Calu3 (cell line): ENCODE measurements at places on chromosomes 16 and 17. TPM values are rescaled to one million over a fixed set of nuclear protein-coding genes. Genes with fewer than 3 reads are reported as not detected.
A peak's percentile ranks its signal among the peaks of the same experiment; 100 is the strongest.

GRCh38 chr17:49515196-49515770 lies 20.2 kb downstream of the NGFR start:
- no peak overlapping the region for H3K4me3 ChIP-seq
- no peaks in the 10 kb centered on the region for H3K36me3 ChIP-seq
- DNase-seq, result peak; percentile 55
- H3K27ac ChIP-seq, result peak overlapping the region; percentile 12
- H3K27me3 ChIP-seq, result peaks cover 35% of the 10 kb centered on the region

DNA sequence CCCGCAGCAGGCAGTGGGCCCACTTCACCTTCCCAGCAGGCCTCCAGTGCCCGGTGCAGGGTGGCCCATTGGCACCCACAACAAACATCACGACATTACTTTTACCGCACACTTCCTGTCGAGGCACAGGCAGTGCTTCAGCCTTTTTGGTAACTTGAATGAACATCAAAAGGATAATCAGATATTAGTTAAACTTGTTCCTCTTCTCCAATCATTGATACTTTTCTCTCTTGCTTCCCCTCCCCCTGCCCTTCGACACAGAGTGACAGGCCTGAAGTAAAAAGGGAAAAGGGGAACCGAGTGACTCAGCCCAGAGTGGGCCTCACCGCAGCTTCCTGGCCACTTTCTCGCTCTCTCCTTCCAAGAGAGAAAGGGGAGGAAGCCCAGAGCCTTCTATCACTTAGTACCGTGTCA lies 507.0 kb downstream of the MAF start:
- no peaks in the 10 kb centered on the region for H3K4me1 ChIP-seq
- H3K27ac ChIP-seq, result no peak overlapping the region
- H3K36me3 ChIP-seq, result no peaks in the 10 kb centered on the region
- no peak overlapping the region for H3K4me3 ChIP-seq
- no peak for DNase-seq
- H3K27me3 ChIP-seq, result no peaks in the 10 kb centered on the region

The PRDM7 gene
- not detected in 2 replicates for total RNA-seq

GRCh38 chr16:1379304-1380076 lies 27.8 kb downstream of the GNPTG start:
- H3K36me3 ChIP-seq, result peaks cover 26% of the 10 kb centered on the region
- peak overlapping the region; percentile 82 for H3K27ac ChIP-seq
- DNase-seq, result peak; percentile 76

- DNase-seq, result no peak
- H3K4me1 ChIP-seq, result no peaks in the 10 kb centered on the region
- no peak overlapping the region for H3K27ac ChIP-seq
- no peaks in the 10 kb centered on the region for H3K36me3 ChIP-seq
- H3K4me3 ChIP-seq, result no peak overlapping the region
Measured at GRCh38 chr17:13154398-13154797, 136.6 kb upstream of the ELAC2 start.
